Posterior vena cava (tissue), 2 donors: ENCODE measurements at places on chromosomes 12 and 14. TPM values are rescaled to one million over a fixed set of nuclear protein-coding genes. Genes with fewer than 3 reads are reported as not detected.

- no peak for DNase-seq
These were observed 106.5 kb downstream of the EML1 start for GRCh38 chr14:99899578-99900178.

Gene SDR9C7
- not detected for total RNA-seq

DNA sequence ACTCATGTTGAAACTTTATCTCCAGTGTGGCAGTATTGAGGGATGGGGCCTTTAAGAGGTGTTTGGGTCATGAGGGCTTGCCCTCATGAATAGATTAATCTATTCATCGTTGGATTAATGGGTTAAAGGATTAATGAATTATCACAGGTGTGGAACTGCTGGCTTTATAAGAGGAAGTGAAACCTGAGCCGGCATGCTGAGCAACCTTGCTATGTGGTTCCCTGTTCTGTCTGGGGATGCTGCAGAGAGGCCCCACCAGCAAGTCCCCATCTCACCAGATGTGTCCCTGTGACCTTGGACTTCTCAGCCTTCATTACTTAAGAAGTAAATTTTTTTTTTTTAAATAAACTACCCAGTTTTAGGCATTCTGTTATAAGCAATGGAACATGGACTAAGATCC is 109.6 kb downstream of the DYRK2 start:
- DNase-seq = no peak

GRCh38 chr14:61177279-61178225 is 103.6 kb downstream of the TMEM30B start:
- DNase-seq = no peak

GRCh38 chr12:122394626-122395194 is 27.8 kb downstream of the CLIP1 start:
- DNase-seq = no peak

DNA sequence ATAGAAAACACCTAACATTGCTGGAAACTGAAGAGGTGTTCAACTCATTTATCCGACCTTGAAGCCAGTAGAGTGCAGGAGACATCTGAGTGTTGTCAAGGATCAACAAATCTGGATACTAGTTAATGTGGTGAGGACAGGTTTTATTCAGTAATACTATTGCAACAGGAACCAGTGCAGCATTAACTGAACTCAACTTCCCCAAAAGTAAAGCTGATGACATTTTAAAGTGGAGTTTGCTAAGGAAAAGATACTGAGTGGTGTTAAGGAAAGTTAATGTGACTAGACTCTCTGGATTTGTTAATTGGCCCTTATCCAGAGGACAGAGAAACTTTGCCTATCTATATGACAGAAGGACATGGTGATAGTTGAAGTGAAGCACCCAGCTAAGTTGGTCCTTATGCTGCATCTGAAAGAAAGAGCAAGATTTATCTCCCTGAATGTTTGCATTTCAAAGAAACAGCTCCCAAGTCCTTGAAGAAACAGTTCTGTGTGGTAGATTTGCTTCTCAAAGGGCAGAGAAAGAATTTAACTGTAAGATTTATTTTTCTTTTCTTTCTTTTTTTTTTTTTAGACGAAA is 1.2 kb upstream of the CLEC7A start:
- no peak for DNase-seq

DNA sequence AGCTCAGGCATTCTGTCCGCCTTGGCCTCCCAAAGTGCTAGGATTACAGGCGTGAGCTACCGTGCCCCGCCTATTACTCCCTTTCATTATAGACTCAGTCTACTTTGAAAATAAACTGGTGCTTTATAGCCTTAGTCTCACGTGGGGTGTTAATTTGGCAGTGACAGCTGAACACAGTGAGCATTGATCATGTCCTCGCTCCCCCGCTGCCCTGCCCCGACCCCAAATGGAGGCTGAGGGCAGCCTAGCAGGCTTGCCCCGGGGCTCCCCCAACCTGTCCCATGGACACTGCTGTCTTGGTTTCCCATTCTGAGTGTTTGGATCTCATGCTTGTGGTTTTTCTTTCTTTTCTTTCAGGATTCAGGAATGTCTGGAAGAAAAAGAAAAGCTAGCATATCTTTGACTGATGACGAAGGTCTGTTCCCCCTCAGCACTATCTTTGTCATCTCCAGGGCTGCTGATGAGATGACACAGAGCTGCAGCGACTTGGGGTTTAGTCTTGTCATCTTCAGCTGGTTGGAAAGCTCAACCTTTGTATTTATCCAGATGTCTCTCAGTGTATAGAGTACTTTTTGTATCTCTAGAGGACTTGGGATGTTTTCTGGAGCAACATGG is 42.2 kb downstream of the EP400 start:
- DNase-seq = no peak

DNA sequence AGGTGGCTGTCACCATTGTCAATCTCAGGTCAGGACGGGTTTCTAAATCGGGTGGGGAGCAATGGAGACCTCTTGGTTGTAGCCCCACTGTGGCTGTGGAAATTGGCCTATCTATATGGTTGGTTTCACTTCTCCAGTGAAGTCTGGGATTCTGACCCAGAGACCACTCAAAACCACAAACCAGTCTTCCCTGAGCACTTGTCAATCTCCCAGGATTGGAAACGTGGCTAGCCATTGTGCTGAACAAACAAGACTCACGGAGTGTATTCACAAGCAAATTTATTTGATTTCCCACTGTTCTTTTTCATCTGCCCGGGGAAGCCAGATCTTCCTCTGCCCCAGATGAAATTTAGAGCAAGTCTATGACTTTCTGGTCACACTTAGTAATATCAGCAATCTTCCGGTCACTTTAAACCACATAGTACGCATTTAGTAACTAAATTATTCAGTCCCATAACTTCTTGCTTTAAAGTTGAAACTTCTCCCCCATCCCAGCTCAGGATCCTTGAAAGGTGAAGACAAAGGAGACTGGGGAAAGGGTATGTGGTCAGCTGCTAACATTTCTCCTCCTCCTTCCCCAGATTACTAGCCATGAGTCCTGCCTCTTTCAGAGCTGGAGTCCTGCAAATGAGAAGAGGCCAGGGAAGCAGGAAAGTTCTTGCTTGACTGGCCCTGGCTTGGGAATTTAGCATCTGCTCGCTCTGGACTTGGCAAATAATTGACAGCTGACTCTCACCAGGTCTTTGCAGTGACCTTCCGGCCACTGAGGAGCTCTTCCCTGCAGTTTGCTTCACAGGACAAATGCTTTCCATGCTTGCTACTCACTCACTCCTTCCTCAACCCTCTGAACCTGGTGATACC is 123.2 kb upstream of the MAX start:
- DNase-seq = no peak

- DNase-seq = no peak
These were observed 50.9 kb downstream of the RPH3A start for GRCh38 chr12:112842441-112842840.

GRCh38 chr14:104135904-104136471 is 2.4 kb upstream of the KIF26A start:
- DNase-seq = peak; percentile 68

- DNase-seq = peak; percentile 80
These were observed 208.7 kb downstream of the KITLG start for GRCh38 chr12:88371416-88372183.

Gene OR6C65
- not detected for total RNA-seq

Gene CCDC92
- total RNA-seq = 37.4 TPM

DNA sequence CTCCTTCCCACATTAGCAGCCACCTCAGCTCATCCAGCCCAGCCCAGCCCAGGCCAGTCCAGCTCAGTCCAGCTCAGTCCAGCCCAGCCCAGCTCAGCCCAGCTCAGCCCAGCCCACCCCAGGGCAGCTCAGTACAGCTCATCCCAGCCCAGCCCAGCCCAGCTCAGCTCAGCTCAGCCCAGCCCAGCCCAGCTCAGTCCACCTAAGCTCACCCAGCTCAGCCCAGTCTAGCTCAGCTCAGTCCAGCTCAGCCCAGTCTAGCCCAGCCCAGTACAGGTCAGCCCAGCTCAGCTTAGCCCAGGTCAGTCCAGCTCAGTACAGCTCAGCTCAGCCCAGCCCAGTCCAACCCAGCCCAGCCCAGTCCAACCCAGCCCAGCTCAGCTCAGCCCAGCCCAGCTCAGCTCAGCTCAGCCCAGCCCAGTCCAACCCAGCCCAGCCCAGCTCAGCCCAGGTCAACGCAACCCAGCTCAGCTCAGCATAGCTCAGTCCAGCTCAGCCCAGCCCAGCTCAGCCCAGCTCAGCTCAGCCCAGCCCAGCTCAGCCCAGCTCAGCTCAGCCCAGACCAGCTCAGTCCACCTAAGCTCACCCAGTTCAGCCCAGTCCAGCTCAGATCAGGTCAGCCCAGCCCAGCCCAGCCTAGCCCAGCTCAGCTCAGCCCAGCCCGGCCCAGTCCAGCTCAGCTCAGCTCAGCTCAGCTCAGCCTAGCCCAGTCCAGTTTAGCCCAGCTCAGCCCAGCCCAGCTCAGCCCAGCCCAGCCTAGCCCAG is 63.0 kb downstream of the TMEM121 start:
- no peak for DNase-seq

DNA sequence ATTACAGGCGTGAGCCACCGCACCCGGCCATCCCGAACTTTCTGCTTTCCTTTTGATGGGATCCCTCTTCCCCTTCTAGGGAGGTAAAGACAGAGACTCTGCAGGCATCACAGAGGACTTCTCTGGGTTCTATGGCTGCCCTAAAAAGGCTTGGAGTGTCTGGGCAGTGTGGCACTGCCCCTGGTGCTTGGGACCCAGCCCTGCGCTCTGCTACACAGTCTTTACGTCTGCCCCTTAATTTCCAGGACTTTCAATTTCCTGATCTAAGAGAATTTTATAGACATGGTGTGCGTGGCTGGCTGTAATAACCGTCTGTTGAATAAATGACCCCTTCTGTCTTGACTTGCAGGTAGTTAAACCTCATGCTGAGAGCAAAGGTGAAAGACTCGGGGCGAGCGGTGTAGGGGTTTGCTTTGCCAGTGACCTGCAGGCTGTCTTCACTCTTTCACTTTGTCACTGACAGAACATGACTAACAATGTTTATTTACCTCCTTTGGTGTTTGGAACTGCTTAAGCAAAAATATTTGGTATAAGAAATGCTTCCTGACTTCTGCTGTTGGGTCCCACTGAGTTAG is 110.9 kb upstream of the MAP1LC3B2 start:
- DNase-seq = no peak

Gene CLEC4C
- not detected for total RNA-seq

Gene SIX1
- 4.3 TPM for total RNA-seq

- DNase-seq = no peak
These were observed 164.9 kb upstream of the ATF7IP start for GRCh38 chr12:14200598-14200997.

DNA sequence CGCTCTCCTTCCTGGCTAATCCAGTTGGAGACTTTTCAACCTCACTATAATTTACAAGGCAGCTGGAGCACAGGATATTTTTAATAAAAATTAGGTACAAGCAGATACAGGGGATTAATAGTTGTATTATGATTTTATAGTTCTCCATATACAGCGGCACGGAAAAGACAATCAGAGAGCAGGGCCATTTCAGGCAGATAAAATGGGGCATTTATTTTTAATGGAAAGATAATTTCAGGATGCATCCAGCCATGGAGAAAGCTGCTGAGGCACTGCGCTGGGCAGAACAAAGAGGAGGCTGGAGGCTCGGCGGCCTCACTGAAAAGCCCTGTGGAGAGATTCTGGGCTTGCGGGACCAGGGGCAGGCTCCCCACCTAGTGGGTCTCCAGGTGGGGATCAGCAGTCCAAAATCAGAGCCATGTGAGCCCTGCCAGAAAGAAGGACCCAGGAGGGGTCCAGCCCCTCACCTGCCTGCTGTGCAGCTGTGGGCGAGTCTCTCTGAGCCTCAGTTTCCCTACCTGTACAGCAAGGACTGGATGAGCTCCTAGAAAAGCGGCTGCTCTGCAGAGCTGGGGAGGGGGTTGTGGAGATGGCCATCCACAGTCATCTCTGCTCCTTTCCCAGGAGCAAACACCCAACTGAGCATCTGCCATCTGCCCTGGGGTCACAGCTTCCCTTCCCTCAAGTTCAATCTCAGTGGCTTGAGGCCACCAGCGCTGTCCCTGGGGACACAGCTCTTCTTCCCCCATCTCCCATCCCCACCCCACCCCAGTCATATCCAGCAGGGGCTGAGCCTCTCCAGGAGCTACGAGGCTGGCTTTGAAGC is 23.9 kb upstream of the C14orf180 start:
- peak; percentile 53 for DNase-seq

GRCh38 chr12:116089080-116089479 is 188.4 kb downstream of the MED13L start:
- DNase-seq = no peak

DNA sequence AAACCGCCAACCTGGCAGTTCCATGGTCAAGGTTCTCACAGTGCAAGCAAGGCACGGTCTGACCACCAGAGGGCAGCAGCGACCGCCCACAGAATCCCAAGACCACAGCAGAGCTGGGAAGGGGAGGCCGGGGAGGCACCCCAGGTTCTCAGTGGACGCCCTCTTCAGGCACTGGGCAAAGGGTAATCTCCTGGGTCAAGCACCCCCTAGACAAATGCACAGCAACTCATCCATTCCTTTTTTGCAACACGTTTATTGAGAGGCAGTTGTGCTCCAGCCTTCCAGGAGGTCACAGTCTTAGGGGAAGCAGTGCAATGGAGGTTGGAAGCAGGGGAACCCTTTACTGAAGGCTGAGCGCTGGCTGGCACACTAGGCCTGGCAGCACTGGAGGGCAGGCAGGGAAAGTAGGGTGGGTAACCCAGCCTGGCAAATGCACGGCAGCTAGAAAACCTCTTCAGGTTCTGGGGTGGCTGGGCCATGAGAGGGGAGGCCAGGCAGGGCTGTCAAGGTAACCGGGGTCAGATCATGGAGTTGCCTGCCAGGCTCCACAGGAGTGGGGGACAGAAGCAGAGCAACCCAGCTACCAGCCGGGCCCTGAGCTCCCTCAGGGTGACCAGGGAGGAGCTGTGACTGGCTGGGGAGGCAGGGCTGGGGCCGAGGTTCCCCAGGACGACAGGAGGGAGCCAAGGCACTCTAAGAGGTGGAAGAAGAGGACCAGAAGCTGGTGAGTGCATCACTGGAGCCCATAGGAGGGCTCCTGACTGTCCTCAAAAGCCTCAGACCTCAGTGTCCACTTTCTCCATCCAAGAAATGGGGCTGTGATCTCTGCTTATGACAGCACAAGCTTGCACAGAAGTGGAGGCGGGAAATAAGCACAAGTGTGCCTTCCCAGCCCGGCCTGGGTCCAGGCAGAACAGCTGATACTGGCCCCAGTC is 1.8 kb upstream of the RHOF start:
- peak; percentile 97 for DNase-seq

GRCh38 chr14:65075628-65076325 is 26.5 kb downstream of the MAX start:
- no peak for DNase-seq

DNA sequence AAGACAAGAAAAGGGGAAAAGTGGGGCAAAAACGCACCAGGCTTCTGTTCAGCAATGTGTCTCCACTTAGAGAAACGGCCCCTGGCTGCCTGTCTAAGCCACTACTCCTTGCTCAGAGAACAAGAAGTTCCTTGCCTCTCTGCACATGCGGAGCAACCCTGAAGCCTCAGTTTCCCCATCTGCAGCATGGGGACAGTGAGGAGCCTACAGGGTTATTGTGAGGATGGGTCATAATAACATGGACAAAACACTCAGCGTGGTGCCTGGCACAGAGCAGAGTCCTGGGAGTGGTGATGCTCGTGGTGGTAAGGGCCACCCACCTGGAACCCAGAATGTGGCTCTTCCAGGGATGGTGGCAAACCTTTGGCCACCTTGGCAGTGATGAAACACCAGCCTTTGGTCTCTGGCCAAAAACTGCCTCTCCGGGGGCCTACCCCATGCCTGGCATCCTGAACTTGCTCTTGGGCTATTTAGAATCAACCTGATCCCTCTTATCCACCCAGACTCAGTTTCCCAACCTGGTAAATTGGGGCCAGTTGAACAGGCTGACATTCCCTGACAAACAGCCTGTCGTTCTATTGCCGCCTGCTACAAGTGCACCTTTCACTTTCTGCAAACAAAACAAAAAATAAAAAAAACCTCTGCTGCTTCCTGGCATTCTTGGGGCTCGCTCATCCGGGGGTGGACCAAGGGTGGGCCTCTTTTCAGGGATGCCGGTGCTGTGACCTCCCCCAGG is 56.5 kb upstream of the DLK1 start:
- no peak for DNase-seq
